ENCODE measurements at places on chromosomes 3 and 15. TPM values are rescaled to one million over a fixed set of nuclear protein-coding genes. Genes with fewer than 3 reads are reported as not detected.

Gene CASR
- total RNA-seq, result not detected

Gene CPOX
- 12.2 TPM for total RNA-seq

Gene SNRPN
- 41.7 TPM for total RNA-seq

Gene KLF15
- 15.5 TPM for total RNA-seq

Gene MST1R
- total RNA-seq, result 1.4 TPM

Gene IGSF11
- 0.57 TPM for total RNA-seq

Gene TMC3
- not detected for total RNA-seq

Gene GPR156
- total RNA-seq, result 3.1 TPM

Gene MORC1
- not detected for total RNA-seq

Gene WDR93
- not detected for total RNA-seq

Gene PP2D1
- total RNA-seq, result not detected

Gene GPR149
- not detected for total RNA-seq

Gene CLDN16
- total RNA-seq, result not detected

Gene PTPN23
- 32.4 TPM for total RNA-seq

Gene ADGRG7
- total RNA-seq, result not detected

Gene TTBK2
- 21.7 TPM for total RNA-seq

Gene GOLGA8Q
- 0.67 TPM for total RNA-seq

Gene DAZL
- not detected for total RNA-seq

Gene IL5RA
- not detected for total RNA-seq

Gene DPPA4
- total RNA-seq, result not detected

Gene HRG
- not detected for total RNA-seq

Gene RARRES1
- total RNA-seq, result 424 TPM

Gene RAD51
- total RNA-seq, result 0.52 TPM

Gene TMEM44
- total RNA-seq, result 9.4 TPM

Gene TMEM87A
- 51.4 TPM for total RNA-seq

Gene P2RY12
- total RNA-seq, result 3.7 TPM

Gene NEK4
- total RNA-seq, result 17.3 TPM

Gene APBA2
- total RNA-seq, result 4.0 TPM

Gene PAK6
- 0.38 TPM for total RNA-seq

Gene GOLGA6L7
- total RNA-seq, result not detected

Gene TF
- 1.0 TPM for total RNA-seq

Gene GRM2
- total RNA-seq, result 0.24 TPM

Gene DNAH12
- total RNA-seq, result 0.05 TPM

Gene SI
- not detected for total RNA-seq

Gene ATOSA
- total RNA-seq, result 32.6 TPM

Gene ABHD5
- total RNA-seq, result 19.8 TPM

Gene NISCH
- total RNA-seq, result 53.0 TPM

Gene LZTFL1
- 12.7 TPM for total RNA-seq

Gene FGD5
- 34.7 TPM for total RNA-seq

Gene KCNMB2
- not detected for total RNA-seq

Gene SCG3
- 0.14 TPM for total RNA-seq

Gene USP19
- 40.4 TPM for total RNA-seq

Gene SCN11A
- total RNA-seq, result 0.28 TPM

Gene BNIP2
- total RNA-seq, result 110 TPM

Gene PLA2G4F
- not detected for total RNA-seq

Gene EAF1
- total RNA-seq, result 16.7 TPM

Measured in posterior vena cava (tissue), 2 donors.